Bone marrow (tissue), 2 donors: ENCODE measurements at places on chromosomes 11 and 22.

DNA sequence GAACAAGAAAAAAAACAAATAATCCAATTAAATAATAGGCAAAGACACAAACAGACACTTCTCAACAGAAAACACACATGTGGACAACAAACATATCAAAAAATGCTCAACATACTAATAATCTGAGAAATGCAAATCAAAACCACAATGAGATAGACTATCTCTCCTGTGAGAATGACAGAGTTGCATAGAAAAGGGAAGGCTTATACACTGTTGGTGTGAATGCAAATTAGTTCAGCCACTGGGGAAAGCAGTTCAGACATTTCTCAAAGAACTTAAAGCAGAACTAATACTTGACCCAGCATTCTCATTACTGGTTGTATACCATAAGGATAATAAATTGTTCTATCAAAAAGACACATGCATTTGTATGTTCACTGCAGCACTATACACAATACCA, 637.8 kb upstream of the LUZP2 start:
- DNase-seq, result no peak

DNA sequence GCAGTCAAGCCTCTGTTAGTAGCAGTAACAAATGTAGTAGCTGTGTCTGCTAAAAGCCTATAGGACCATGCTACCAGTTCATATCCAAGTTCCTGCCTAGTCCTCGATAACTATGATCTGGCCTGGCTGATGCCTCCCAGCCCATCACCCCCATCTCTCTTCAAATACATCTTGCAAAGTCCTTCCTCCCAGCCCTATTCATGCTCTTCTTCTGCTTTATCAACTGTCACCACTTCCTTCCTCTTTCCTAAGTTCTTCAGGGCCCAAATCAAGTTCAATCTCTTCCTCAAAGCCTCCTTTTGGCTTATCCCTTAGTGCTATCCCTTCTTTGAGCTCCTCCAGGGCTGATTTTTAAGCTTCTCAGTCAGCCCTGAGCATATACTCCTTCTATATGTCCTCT, 150.9 kb upstream of the THY1 start:
- no peak for DNase-seq

DNA sequence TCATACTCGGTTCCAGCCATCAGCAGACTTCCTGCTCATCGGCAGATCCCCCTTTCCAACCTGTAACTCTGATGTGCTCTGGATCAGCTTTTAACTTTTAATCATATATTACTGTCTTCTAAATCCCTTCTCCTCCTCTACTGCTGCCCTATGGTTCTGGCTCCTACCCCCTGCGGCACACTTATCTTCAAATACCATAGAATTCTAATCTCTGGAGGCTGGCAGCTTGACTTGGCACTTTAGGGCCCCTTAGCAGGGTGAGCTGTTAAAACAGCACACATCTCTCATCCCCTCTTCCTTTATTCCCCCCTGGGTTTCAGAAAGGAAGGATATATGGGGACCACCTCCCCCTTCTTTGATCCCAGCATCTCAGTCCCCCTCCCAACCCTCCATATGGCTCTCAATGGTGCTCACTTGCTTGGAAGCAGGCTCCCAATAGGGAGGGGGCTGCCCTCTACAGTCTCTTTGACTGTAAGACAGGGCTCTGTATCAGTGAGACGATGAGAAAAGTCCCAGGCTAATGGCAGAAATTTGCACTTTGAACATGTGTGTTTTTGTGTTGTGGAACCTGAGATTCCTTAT, 4.4 kb upstream of the CNTF start:
- DNase-seq, result no peak

GRCh38 chr11:15544353-15544752, 429.6 kb downstream of the INSC start:
- DNase-seq, result no peak

DNA sequence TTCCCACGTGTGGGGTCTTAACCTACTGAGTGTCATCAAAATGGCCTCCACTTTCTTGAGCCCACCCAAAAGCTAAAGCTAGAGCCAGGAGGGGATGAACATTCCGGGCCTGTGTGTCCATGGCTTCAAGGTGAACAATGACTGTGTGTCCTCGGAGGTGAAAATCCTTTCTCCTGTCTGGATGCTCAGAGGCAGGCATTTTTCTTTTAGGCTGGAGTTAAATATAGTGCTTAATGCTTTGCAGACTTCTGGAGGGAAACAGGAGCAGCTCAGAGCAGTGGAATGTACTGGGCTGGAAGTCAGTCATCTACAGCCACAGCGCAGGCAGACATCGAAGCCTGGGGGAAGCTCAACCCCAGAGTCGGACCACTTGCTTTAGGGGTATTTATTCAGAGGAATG, 68.6 kb upstream of the TMEM45B start:
- DNase-seq, result no peak

- no peak for DNase-seq
These were observed 31.2 kb downstream of the CCDC83 start for GRCh38 chr11:85886089-85887056.

DNA sequence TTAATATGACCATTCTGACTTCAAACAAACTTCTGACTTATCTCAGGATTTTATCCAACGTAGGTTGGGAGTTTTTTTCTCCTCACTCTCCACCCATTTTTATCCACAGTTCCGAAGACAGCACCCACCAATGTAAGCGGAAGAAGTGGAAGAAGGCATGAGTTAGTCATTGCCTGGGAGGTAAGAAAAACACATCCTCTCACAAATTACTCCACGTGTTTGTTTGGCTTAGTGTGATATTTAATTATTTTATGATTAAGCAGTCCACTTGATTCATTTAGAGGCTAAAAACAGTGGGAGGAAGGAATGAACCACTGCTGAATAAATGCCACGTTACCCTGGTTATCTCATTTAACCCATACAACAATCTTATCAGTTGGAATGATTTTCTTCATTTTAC, 389.6 kb upstream of the ARHGAP42 start:
- no peak for DNase-seq

GRCh38 chr11:57396744-57397143, 6.3 kb upstream of the PRG2 start:
- no peak for DNase-seq

DNA sequence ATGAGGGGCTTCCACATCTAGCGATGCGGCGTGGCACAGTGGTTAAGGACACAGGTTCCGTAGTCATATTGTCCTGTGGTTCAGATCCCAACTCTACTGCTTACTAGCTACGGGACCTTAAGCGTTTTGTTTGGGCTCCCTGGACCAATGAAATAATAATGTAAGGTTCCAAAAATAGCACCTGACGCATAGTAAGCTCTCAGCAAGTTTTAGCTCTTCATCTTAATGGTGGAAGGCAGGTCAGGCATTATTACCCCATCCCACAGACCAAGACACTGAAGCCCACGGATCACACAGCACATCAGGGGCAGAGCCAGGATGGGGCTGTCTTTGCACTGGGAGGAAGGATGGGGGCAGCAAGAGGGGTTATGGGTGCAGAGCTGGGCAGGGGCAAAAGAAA, 13.0 kb downstream of the DNAJB13 start:
- no peak for DNase-seq

DNA sequence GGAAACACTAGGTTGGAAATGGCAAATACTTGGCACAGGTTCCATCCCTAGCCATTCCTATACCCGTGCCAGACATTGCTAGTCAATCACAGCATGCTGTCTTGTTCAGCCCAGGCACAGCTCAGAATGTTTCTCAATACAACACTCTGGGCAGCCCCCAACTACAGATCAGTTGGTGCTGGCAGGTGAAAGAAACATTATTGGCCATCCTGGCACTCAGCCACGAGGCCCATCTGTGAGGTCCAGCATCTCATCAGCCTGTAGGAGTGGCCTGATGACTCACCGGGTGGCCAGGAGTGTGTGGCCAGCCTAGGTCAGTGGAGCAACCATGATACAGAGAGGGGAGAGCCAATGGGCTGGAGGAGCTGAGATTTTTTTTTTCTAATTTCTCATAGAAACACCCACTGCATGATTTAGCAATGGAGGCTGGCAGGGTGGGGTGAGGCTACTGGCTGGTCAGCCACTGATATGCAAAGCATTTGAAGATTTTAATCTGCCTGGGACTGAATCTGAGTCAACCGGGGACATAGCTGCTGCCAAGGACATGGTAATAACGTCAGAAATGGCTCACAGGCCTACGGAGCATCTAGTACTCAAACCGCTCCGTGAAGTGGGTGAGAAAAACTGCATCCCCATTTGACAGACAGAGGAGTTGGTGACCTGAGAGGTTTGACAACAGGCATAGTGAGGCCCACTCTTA, 5.4 kb downstream of the MYO18B start:
- no peak for DNase-seq

GRCh38 chr11:70456921-70457532, 58.7 kb downstream of the CTTN start:
- DNase-seq, result no peak
